ENCODE measurements at places on chromosomes 7 and 10. TPM values are rescaled to one million over a fixed set of nuclear protein-coding genes. Genes with fewer than 3 reads are reported as not detected.
A peak's percentile ranks its signal among the peaks of the same experiment; 100 is the strongest.

OR2A14 gene
- total RNA-seq = not detected

C10orf120 gene
- total RNA-seq = not detected

NUP205 gene
- total RNA-seq = 16.6 TPM

ZNF273 gene
- total RNA-seq = 0.92 TPM

LRIT1 gene
- total RNA-seq = not detected

DNA sequence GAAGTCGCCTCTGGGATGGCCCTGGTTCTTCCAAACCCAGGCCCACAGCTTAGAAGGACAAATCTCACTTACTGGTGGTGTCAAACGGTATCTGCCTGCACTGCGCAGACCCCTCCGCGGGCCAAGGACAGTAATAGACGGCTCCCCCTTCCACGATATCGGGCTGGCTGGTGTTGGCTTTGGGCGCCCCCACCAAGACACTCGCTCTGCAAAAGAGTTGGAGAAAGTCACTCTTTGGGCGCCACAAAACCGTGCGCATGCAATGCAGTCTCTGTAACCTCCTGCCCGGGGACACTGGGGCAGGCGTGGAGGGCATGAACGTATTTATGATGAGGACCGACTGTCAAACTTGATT is 1.1 kb downstream of the ITGA8 start:
- no peak overlapping the region for H3K4me3 ChIP-seq
- H3K4me1 ChIP-seq = peaks cover 3% of the 10 kb centered on the region
- peaks cover 8% of the 10 kb centered on the region for H3K27me3 ChIP-seq
- no peak overlapping the region for H3K27ac ChIP-seq
- H3K36me3 ChIP-seq = no peaks in the 10 kb centered on the region
- DNase-seq = no peak

DNA sequence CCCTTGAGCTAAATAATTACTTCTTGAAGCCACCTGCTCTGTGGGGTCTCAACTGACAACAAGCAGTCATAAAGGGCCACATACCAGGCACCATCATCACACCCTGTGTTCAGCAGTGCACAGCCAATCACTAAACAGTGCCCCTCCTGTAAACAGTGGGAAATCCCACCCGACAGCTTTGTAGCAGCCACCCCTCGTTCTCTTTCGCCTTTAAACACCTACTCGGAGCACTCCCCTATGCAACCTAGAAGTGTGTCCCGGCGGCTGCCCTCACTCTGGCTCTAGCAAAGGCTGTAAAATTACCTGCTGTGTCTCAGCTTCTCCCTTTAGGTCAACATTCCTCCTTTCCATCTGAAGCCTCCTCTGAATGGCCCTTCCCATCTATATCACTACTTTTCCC is 111.9 kb downstream of the TCERG1L start:
- no peak overlapping the region for H3K4me3 ChIP-seq
- no peaks in the 10 kb centered on the region for H3K36me3 ChIP-seq
- DNase-seq = no peak
- no peak overlapping the region for H3K27ac ChIP-seq
- no peaks in the 10 kb centered on the region for H3K4me1 ChIP-seq

DNA sequence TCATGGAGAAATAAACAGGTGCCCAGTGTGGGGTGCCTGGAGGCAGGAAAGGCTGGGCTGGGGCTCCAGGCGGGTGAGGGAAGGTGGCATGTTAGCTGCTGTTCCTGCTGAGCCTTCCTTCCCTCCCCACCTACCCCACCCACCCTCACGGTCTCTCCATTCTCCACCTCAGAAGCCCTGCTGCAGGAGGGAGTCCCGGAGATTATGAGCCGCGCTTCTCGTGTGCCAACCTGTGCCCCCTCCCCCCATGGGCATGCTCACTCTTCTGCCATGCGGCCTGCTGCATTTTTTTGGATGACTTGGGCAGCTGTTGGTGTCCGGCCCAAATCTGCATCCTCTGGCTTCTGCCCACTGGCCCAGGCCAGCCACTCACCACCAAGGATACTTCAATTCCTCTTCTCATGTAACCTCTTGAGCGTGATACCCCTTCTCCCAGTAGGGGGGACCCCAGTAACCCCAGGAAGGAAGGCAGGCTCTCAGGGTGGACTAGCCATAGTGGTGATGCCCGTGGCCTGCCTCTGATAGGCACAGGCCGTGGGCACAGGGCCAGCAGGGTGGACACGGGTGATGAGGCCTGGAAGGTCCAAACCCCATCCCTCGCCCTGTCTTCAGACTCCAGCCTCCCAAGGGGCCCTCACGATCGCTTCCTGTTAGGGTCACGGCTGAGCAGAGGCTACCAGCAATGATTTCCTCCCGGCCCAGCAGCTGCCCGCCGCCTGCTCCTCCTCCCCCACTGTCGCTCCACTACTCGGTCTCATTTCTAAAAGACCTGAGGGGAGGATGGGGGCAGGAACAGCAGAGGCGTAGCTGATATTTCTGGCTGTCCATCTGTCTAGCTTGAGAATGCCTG is 27.8 kb downstream of the UNC5B start:
- no peak overlapping the region for H3K4me3 ChIP-seq
- H3K27ac ChIP-seq = no peak overlapping the region
- DNase-seq = no peak
- no peaks in the 10 kb centered on the region for H3K36me3 ChIP-seq

- H3K36me3 ChIP-seq = no peaks in the 10 kb centered on the region
- H3K27me3 ChIP-seq = no peaks in the 10 kb centered on the region
- no peak overlapping the region for H3K4me3 ChIP-seq
- H3K27ac ChIP-seq = no peak overlapping the region
- no peaks in the 10 kb centered on the region for H3K4me1 ChIP-seq
These were observed 86.9 kb upstream of the ADAM12 start for GRCh38 chr10:126475074-126475691.

DNA sequence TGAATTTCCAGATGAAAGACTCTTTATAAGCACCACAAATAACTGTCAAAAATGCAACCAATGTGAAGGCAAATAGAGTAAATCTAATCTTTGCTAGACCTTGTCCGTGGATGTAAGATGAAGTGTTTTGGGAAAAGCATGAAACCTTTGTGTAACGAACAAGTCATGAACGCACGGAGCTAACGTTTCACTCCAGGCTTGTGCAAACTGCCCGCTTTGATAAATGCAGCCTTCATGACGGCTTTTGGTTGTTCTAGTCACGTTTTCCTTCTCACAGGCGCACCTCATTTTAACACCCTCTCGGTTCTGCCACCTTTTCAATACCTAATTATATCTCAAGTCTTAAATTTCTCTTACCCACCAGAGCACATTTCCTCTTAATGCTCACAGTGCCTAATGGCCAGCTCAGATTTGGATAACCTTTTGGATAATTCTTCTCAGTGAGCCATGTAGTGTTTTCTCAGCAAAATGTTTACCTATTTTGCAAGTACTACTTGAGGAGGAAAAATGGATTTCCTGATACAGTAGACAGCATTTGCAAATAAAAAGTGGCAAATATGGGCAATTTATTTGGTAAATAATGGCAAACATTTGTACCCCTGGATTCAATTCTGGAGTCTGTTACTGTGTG is 63.2 kb downstream of the HECW1 start:
- no peak overlapping the region for H3K27ac ChIP-seq
- no peaks in the 10 kb centered on the region for H3K27me3 ChIP-seq
- no peaks in the 10 kb centered on the region for H3K4me1 ChIP-seq
- no peaks in the 10 kb centered on the region for H3K36me3 ChIP-seq
- DNase-seq = no peak

- H3K36me3 ChIP-seq = no peaks in the 10 kb centered on the region
- H3K4me1 ChIP-seq = peaks cover 11% of the 10 kb centered on the region
- H3K27ac ChIP-seq = peak overlapping the region; percentile 99
- DNase-seq = no peak
- peak overlapping the region; percentile 80 for H3K4me3 ChIP-seq
These were observed 2.8 kb downstream of the SHH start for GRCh38 chr7:155809332-155809946.

- H3K27ac ChIP-seq = no peak overlapping the region
- no peaks in the 10 kb centered on the region for H3K4me1 ChIP-seq
- H3K27me3 ChIP-seq = no peaks in the 10 kb centered on the region
- no peaks in the 10 kb centered on the region for H3K36me3 ChIP-seq
- no peak for DNase-seq
- no peak overlapping the region for H3K4me3 ChIP-seq
These were observed 12.7 kb upstream of the TMEM273 start for GRCh38 chr10:49200854-49201253.

- no peak overlapping the region for H3K4me3 ChIP-seq
- H3K27ac ChIP-seq = no peak overlapping the region
- H3K36me3 ChIP-seq = no peaks in the 10 kb centered on the region
These were observed 3.2 kb upstream of the CLDN4 start for GRCh38 chr7:73827567-73828106.

GRCh38 chr10:71184421-71184820 is 27.9 kb upstream of the UNC5B start:
- no peaks in the 10 kb centered on the region for H3K4me1 ChIP-seq
- no peaks in the 10 kb centered on the region for H3K27me3 ChIP-seq
- no peak overlapping the region for H3K4me3 ChIP-seq
- no peak overlapping the region for H3K27ac ChIP-seq
- H3K36me3 ChIP-seq = no peaks in the 10 kb centered on the region
- DNase-seq = no peak

GRCh38 chr7:148156233-148156632 is 434.3 kb upstream of the C7orf33 start:
- no peak for DNase-seq
- peaks cover 11% of the 10 kb centered on the region for H3K4me1 ChIP-seq
- H3K4me3 ChIP-seq = no peak overlapping the region
- no peaks in the 10 kb centered on the region for H3K27me3 ChIP-seq
- H3K27ac ChIP-seq = no peak overlapping the region

GRCh38 chr10:28798428-28798955 is 121.2 kb downstream of the BAMBI start:
- no peak for DNase-seq
- H3K4me3 ChIP-seq = no peak overlapping the region
- peak overlapping the region; percentile 31 for H3K27ac ChIP-seq
- no peaks in the 10 kb centered on the region for H3K36me3 ChIP-seq
- H3K4me1 ChIP-seq = peaks cover 22% of the 10 kb centered on the region

DNA sequence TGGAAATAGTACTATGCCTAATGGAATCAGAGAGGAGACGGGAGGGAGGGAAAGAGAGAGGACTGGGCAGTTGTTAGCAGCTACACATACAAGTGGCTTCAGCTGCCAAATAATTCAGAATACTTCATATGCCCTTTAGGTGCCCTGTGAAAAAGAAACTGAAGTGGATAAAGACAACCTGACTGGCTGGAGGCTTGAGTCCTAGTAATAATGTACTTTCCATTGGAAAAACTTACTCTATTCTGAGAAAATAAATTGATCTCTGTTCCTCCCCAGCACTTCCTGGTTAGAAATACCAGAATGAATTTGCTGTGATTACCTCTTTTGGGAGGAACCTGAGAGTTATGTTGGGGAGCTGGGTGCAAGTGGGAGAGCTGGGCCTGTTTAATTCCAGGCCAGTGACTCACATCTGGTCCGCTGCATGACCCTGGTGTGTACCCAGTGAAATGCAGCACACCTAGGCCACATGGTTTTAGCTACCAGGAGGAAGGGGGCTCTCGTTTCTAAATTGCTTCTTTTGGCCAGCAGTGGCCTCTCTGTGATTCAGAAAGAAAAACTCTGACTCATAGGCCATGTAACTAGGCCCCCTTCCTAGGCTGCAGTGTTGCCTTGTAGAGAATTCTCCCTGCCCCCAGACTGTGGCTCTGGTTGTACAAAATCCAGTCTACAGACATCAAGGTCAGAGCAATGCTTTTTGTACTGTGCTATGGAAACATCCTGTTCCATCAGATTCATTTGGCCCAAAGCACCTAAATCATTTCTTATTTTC is 6.5 kb downstream of the AGFG2 start:
- H3K27ac ChIP-seq = peak overlapping the region; percentile 89
- no peaks in the 10 kb centered on the region for H3K27me3 ChIP-seq
- no peak for DNase-seq
- peaks cover 4% of the 10 kb centered on the region for H3K36me3 ChIP-seq
- no peak overlapping the region for H3K4me3 ChIP-seq
- peaks cover 63% of the 10 kb centered on the region for H3K4me1 ChIP-seq

DNA sequence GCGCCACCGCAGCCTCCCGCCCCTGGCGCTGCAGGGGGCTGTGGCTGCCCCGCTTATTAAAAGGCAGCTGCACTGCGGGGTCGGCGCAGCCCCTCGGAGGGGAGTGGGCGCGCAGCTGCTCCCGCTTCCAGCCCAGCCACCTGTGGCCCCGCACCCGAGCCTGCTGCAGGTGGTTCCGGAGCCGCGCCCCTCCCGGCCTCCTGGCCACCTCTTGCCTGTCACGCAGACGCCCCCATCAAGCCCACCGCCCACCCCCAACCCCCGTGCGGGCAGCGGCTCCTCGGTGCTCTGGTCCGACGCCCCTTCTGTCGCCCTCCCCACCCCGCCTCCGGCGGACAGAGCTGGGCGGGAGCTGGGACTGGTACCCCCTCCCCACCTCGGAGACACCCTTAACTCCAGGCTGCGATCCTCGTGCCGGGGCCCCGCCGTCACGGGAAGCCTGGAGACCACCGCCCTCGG is 549 bp downstream of the CALY start:
- H3K36me3 ChIP-seq = no peaks in the 10 kb centered on the region
- no peak for DNase-seq
- no peak overlapping the region for H3K27ac ChIP-seq
- H3K4me1 ChIP-seq = peaks cover 14% of the 10 kb centered on the region
- H3K4me3 ChIP-seq = peak overlapping the region; percentile 26
- peaks cover 12% of the 10 kb centered on the region for H3K27me3 ChIP-seq

DNA sequence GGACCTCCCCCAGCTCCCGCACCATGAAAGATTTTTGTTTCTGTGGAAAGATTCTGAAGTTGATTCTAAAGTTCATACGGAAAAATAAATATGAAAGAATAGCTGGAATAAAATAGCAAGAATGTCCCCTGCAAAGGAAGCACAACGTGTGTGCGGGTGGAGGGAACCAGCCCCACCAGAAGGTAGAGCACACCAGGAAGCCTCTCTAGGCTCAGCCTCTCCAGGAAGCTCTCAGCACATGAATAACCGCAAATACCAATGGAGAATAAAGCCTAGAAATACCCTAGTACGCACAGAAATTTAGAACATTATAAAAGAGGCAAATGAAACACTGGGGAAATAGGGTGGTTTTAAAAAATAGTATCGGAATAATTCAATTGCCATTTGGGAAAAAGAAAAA is 24.6 kb upstream of the FAM170B start:
- no peak for DNase-seq
- H3K27me3 ChIP-seq = no peaks in the 10 kb centered on the region
- no peaks in the 10 kb centered on the region for H3K4me1 ChIP-seq

- no peak for DNase-seq
- no peak overlapping the region for H3K4me3 ChIP-seq
- H3K36me3 ChIP-seq = no peaks in the 10 kb centered on the region
- H3K27ac ChIP-seq = no peak overlapping the region
- H3K27me3 ChIP-seq = no peaks in the 10 kb centered on the region
These were observed 142.2 kb downstream of the TRIL start for GRCh38 chr7:28815928-28816373.

All from liver (tissue), 10 donors.